Activated CD4-positive, alpha-beta memory T cell treated with anti-CD3 and anti-CD28 coated beads, Interleukin-2, amount 10 ng/mL, durations not matched to agents 7 days and 5 days (primary cell): ENCODE measurements at places on chromosomes 1 and 21.

DNA sequence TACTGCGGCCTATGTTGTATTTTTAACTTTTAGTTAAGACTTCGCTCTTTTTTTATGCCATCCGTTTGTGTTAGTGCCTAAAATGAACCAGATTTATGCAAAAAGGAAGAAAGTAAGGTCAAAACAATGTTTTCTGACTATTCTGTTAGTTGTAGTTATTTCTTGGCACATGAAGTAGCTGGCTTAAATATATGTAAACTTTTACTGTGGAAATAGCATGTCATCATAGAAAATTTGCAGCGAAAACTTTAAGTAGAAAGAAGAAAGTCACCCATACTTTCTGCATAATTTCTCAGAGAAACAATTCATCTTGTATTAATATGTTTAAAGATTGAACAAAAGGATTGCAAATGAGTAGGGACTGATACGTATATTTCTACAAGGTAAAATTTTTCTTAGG, 106.4 kb downstream of the NEK7 start:
- no peak for DNase-seq

DNA sequence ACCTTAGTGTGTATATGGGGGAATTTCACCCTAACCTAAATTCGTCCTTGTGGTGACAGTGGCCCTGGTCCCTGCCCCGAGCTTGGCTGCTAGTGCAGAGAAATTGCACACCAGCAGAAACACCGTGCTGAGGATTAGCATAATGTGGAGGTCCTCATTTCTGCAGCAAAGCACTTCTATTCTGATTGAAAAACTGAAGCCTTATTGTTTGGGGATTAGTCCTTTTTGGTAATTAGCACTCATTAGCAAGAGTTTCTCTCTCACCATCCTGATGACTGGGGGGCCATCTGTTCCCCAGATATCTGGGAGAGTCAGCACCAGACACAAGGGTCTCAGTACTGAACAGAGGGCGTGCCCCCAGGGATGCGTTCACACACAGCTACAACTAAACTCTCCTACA, 55.2 kb downstream of the AJAP1 start:
- DNase-seq: no peak

DNA sequence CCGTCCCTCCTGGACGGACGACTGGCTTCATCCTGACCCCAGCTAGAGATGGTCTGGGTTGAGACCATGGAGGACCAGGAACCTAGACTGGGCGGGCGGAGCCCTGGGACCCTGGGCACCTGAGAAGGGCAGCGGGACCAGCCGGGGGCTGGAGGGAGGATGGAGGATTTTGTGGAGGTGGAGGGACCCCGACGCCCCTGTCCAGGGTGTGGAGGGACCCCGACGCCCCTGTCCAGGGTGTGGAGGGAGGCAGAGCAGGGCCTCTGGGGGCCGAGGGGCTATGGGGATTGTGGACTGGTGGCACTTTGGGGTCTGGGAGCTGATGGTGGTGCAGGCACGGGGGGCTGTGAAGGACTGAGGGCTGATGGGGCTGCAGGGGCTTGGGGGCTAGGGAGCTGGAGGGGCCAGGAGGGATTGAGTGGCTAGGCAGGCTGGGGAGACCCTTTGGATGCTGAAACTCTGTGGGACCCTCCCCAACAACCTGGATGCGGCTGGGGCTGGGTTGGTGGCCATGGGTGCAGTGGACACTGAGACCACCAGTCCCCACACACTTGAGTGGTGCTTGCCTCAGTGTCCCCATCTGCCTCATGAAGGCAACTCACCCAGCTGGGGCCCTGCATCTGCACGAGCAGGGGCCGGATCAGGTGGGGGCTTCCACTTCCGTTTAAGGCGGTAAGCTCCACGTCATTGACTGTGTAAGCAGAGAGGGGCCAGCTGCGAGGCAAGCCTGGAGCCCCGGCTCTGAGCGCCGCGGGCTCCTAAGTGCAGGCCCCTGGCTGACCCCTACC, 7.4 kb downstream of the GJC2 start:
- DNase-seq: no peak

DNA sequence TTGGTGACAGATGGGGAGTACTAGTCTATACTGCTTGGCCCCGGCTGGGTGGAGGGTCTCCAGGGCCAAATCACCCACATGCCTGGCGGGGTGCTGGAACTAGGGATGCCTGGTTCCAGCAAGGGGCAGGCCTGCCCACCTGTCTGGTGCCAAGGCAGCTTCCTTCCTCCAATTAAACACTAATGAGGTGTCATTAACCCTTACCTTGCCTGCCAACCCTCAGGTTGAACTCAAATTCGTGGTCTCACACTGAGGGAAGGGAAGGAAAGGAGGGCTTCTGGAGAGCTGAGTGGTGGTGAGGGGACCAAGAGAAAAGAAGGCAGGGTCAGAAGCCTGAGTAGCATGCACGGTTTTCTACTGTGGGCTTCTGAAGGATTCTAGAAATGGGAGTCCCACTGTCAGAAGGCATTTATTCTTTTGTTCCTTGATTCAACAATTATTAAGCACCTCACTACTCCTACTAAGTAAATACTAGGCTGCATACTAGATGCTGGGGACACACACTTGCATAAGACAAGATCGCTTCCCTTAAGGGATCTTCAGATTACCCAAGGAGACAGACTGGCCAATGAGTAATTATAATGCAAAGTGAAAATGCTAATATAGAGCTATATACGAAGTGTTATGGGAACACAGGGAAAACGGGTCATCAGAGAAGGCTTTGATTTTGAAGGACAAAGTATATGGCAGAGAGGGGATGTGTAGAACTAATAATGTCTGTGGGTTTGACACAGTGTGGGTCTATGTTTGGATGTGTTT, 5.9 kb upstream of the EFNA3 start:
- no peak for DNase-seq

- no peak for DNase-seq
These were observed 44.7 kb upstream of the LYPLAL1 start for GRCh38 chr1:219128957-219129356.
